ENCODE measurements at places on chromosomes 13 and 19. TPM values are rescaled to one million over a fixed set of nuclear protein-coding genes. Genes with fewer than 3 reads are reported as not detected.

AMER2 gene
- total RNA-seq = not detected

ERFL gene
- not detected for total RNA-seq

DNA sequence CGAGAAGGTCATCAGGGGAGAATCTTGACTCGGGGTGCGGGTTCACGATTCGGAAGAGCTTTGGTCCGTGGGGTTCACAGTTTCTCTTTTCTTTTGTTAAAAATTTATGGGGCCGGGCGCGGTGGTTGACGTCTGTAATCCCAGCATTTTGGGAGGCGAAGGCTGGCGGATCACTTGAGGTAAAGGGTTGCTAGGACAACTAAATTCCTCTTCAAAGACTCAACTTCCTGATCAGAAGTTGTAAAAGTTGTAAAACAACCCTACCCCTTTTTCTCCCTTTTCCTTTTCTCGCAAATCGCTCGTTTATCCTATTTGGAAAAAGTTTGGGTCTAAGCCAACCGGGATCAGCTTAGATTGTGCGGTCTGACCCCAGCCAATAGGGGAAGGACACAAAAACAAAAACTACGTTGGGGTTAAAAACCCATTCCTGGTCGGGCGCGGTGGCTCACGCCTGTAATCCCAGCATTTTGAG is 673 bp downstream of the ZNF486 start:
- DNase-seq = no peak

- peak; percentile 87 for DNase-seq
Measured at GRCh38 chr19:3950871-3951861, 18.3 kb downstream of the NMRK2 start.

- no peak for DNase-seq
Measured at GRCh38 chr13:51858433-51859247, 3.1 kb upstream of the CCDC70 start.
